Uterus (tissue), 4 donors: ENCODE measurements at places on chromosomes 1 and 21. TPM values are rescaled to one million over a fixed set of nuclear protein-coding genes. Genes with fewer than 3 reads are reported as not detected.
A peak's percentile ranks its signal among the peaks of the same experiment; 100 is the strongest.

GRCh38 chr1:107524301-107524700 is 383.5 kb downstream of the NTNG1 start:
- no peak for DNase-seq
- H3K4me3 ChIP-seq, result no peak overlapping the region
- H3K27ac ChIP-seq, result no peak overlapping the region
- H3K27me3 ChIP-seq, result no peaks in the 10 kb centered on the region
- no peaks in the 10 kb centered on the region for H3K4me1 ChIP-seq

- H3K27ac ChIP-seq, result no peak overlapping the region
- no peaks in the 10 kb centered on the region for H3K4me1 ChIP-seq
- no peak overlapping the region for H3K4me3 ChIP-seq
- H3K36me3 ChIP-seq, result no peaks in the 10 kb centered on the region
These were observed 13.0 kb downstream of the MRAP start for GRCh38 chr21:32311621-32312020.

GRCh38 chr1:61395146-61395800 is 312.9 kb downstream of the NFIA start:
- no peak overlapping the region for H3K4me3 ChIP-seq
- no peaks in the 10 kb centered on the region for H3K27me3 ChIP-seq
- DNase-seq, result no peak
- no peak overlapping the region for H3K27ac ChIP-seq

- H3K4me1 ChIP-seq, result no peaks in the 10 kb centered on the region
- no peak overlapping the region for H3K27ac ChIP-seq
- H3K36me3 ChIP-seq, result no peaks in the 10 kb centered on the region
- no peak overlapping the region for H3K4me3 ChIP-seq
- H3K27me3 ChIP-seq, result no peaks in the 10 kb centered on the region
These were observed 305.4 kb downstream of the DISC1 start for GRCh38 chr1:231931846-231932454.

DNA sequence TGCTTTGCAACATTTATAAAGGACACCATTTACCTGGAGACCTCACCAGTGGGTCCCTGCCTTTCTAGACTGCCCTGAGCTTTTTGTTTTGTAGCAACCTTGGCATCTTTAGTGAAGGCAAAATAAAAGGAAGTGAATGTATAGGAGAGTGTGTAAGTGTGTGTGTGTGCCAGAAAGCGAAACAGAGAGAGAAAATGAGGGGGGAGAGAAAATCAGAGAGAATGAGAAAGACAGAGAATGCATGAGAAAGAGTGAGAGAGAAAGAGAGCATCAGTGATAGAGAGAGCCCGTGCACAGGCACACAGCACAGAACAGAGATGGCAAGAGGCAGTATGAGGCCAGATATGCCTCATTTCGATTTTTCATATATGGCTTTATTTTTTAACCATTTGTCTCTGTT is 57.5 kb downstream of the HSD3B1 start:
- no peak overlapping the region for H3K27ac ChIP-seq
- H3K4me1 ChIP-seq, result no peaks in the 10 kb centered on the region
- no peak overlapping the region for H3K4me3 ChIP-seq
- no peak for DNase-seq
- H3K27me3 ChIP-seq, result no peaks in the 10 kb centered on the region

DNA sequence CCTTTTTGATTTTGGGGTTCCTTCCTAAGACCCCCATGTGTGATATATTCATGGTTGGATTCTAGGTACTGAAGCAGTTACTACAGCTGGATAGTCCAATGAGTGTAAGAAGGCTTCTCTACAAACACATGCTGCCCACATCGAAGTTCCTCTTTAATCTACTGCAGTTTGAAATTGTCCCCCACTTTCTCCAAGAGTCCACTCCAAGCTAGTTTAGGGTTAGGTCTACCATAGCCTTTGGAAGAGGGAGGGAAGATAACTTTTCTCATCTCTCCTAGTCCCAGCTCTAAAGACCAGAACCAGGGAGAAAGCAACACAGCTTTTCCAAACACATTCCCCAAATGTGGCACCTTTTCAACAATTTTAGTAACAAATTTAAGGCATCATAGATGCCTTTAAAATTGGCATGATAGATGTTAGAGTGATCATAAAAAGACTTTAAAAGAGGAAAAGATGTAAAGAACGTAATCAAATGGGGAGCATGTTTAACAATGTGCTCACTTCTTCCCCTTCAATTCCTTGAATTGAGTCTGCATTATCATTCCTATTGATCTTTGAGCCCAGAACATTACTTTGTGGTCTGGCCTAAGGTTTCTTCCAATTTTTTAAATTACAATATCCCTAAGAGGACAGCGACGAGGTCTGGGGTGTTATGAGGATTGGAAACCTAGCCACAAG is 1.0 kb upstream of the EXO1 start:
- H3K4me3 ChIP-seq, result no peak overlapping the region
- peak overlapping the region; percentile 99 for H3K27ac ChIP-seq
- H3K27me3 ChIP-seq, result no peaks in the 10 kb centered on the region
- no peaks in the 10 kb centered on the region for H3K36me3 ChIP-seq
- no peaks in the 10 kb centered on the region for H3K4me1 ChIP-seq
- DNase-seq, result no peak

- H3K4me3 ChIP-seq, result no peak overlapping the region
- H3K36me3 ChIP-seq, result no peaks in the 10 kb centered on the region
- no peaks in the 10 kb centered on the region for H3K4me1 ChIP-seq
- no peak overlapping the region for H3K27ac ChIP-seq
These were observed 5.0 kb upstream of the MEAF6 start for GRCh38 chr1:37519613-37520012.

- no peaks in the 10 kb centered on the region for H3K4me1 ChIP-seq
- no peaks in the 10 kb centered on the region for H3K36me3 ChIP-seq
- no peak overlapping the region for H3K4me3 ChIP-seq
- H3K27me3 ChIP-seq, result no peaks in the 10 kb centered on the region
- DNase-seq, result no peak
These were observed 184.9 kb downstream of the KCNH1 start for GRCh38 chr1:210949039-210949438.

DNA sequence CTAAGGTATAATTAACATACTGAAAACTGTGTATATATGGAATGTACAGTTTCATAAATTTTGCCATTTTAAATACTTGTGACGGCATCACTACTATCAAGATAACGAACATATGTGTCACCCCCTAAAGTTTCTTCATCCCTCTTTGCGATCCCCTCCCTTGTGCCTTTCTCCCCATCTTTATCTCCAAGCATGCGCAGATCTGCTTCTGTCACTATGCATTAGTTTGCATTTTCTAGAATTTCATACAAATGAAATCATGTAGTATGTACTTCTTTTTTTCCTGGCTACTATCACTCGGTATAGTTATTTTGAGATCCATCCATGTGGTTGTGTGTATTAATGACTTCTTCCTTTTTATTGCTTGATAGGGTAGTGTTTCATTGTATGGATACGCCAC is 154.9 kb downstream of the ZNF648 start:
- H3K36me3 ChIP-seq, result no peaks in the 10 kb centered on the region
- H3K4me3 ChIP-seq, result no peak overlapping the region

The TFF2 gene
- total RNA-seq, result not detected

The BTBD8 gene
- 3.8 TPM for total RNA-seq

GRCh38 chr1:205541161-205541886 is 36.9 kb downstream of the CDK18 start:
- DNase-seq, result no peak
- H3K4me1 ChIP-seq, result no peaks in the 10 kb centered on the region
- no peak overlapping the region for H3K4me3 ChIP-seq
- no peaks in the 10 kb centered on the region for H3K27me3 ChIP-seq
- H3K36me3 ChIP-seq, result no peaks in the 10 kb centered on the region
- H3K27ac ChIP-seq, result no peak overlapping the region

DNA sequence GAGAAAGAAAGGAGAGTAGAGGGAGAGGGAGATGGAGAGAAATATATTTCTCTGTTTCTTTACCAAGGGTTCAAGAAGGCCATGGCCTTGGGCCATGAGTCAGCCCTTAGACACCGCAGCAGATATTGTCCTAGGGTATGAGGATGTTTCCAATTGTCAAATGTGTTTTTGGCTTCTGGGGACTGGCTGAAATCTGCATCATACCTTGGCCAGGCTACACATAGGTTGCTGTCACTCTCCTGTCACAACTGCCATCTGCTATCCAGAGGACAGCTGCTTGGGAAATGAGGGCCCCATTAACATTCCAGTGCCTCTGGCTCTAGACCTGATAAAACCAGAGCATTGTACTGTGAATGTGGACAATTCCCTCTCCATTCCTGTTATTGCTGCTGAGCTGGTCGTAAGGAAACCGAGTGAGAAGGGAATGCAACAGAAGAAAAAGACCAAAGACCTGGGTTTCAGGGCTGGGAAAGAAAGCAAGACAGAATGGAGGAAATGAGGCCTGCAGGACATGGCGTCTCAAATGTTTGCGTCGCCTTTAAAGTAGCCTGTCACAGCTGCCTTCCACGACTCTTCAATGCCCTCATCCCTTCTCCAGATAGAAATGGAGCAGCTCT is 8.8 kb upstream of the PIGC start:
- H3K27ac ChIP-seq, result no peak overlapping the region
- H3K4me1 ChIP-seq, result no peaks in the 10 kb centered on the region
- H3K27me3 ChIP-seq, result no peaks in the 10 kb centered on the region
- no peak for DNase-seq

- no peak for DNase-seq
- no peak overlapping the region for H3K4me3 ChIP-seq
- H3K27me3 ChIP-seq, result no peaks in the 10 kb centered on the region
- H3K27ac ChIP-seq, result no peak overlapping the region
- H3K4me1 ChIP-seq, result no peaks in the 10 kb centered on the region
These were observed 99.9 kb downstream of the ROR1 start for GRCh38 chr1:63873751-63874150.

DNA sequence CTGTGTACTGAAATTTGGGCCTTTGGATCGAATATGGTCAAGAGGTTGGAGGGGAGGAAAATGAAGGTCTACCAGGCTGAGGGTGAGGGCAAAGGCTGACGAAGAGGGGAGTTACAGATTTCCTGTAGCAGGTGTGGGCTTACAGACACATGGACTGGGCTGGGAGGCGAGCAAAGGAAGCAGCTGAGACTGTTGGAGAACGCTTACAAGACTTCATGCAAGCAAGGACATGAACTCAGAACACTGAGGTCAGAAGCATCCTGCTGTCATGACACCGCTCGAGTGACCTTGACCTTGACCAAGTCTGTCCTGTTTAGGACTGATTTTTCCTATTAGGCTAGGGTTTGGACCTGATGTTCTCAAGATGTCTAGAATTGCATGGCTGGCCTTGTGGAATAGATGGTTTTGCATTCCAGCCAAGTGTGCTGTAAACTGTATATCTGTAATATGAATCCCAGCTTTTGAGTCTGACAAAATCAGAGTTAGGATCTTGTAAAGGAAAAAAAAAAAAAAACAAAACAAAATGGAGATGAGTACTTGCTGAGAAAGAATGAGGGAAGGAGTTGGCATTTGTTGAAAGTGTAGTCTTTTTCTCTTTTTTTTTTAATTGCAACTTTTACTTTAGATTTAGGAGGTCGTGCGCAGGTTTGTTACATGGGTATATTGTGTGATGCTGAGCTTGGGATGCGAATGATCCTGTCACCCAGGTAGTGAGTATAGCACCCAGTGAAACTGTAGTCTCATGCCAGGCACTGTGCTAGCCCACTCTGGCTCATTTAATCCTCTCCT is 5.8 kb downstream of the ELF3 start:
- no peak overlapping the region for H3K4me3 ChIP-seq
- H3K4me1 ChIP-seq, result no peaks in the 10 kb centered on the region
- H3K27ac ChIP-seq, result no peak overlapping the region
- no peak for DNase-seq
- no peaks in the 10 kb centered on the region for H3K36me3 ChIP-seq

DNA sequence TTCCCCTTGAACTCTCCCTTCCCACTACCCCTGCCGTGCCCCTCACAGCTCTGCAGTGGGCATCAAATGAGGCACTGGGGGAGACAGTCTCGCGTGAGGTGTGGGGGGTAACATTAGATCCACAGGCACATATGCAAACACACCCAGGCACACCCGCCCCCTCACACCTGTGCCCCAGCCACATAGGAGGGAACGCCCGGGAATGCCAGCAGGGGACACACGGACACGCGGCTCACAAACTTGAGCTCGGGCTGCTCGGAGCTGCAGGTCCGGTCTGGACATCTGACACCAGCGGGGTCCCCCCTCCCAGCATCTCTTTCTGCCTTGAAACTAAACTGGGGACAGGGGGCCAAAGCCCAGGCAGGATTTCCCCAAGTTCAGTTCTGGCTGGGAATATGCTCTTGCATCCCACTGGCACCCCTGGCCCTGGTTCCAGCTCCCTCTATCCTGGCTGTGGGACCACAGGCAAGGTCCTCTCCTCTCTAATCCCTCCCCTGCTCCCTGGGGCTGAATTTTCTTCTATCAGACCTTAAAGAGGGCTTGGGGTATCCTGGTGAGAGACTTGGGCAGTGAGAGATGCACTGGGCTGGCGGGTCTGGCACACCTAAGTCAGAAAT is 30.6 kb downstream of the CDCP2 start:
- H3K27me3 ChIP-seq, result no peaks in the 10 kb centered on the region
- H3K27ac ChIP-seq, result peak overlapping the region; percentile 2
- no peaks in the 10 kb centered on the region for H3K36me3 ChIP-seq
- no peak overlapping the region for H3K4me3 ChIP-seq

DNA sequence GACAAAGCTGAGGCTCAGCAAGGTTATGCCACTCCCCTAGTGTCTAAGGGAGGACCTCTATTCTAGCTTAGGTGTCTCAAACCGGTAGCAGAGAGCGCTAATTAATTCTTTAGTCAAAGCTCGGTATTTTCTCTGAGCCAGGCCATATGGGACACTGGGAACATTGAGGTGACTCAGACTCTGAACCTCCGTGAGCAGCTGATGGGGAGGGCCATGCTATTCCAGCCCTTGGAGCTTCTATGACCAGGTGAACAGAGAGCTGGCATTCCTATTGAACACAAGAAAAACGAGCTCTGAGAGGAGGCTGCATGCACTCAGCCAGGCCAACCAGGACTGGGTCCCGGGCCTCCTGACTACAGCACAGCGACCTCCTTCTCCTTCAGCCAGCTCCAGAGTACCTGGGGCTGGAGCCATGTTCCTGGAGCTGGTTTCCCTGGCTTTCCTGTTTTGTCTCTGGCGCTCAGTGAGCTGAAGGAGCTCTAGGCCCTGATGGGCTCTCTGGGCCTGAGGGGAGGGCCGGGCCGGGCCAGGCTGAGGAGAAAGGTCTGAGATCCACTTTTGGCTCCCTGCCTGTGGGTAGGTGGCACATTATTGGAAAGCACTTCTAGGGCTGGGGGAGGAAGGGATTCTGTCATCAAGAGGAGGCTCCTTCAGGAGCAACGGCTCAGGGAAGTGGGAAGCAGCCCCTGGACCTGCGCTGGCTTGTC is 37.0 kb downstream of the SLC9A1 start:
- H3K27ac ChIP-seq, result peak overlapping the region; percentile 82
- no peak overlapping the region for H3K4me3 ChIP-seq
- DNase-seq, result no peak
- no peaks in the 10 kb centered on the region for H3K36me3 ChIP-seq
- H3K27me3 ChIP-seq, result no peaks in the 10 kb centered on the region

DNA sequence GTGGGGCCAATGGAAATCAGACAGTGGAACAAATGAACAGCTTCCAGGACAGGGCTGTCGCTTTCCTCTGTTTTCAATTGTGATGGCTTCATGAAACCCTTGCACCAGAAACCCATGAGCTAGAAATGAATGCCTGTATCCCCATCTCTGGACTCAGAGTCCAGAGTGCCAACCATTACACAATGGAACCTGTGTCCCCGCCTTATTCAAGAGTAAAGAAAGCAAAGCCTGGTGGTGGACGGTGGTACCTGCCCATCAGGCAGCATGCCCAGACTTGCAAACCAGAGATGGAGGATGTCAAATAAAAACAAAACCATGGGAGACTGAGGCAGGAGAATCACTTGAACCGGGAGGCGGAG is 4.4 kb upstream of the CAPN2 start:
- H3K36me3 ChIP-seq, result no peaks in the 10 kb centered on the region
- peak overlapping the region; percentile 88 for H3K27ac ChIP-seq
- DNase-seq, result no peak
